NCI-H226 (cell line): ENCODE measurements at places on chromosomes 11 and 22.
A peak's percentile ranks its signal among the peaks of the same experiment; 100 is the strongest.

GRCh38 chr22:22110548-22111266, 128.1 kb upstream of the TOP3B start:
- peak; percentile 83 for DNase-seq

DNA sequence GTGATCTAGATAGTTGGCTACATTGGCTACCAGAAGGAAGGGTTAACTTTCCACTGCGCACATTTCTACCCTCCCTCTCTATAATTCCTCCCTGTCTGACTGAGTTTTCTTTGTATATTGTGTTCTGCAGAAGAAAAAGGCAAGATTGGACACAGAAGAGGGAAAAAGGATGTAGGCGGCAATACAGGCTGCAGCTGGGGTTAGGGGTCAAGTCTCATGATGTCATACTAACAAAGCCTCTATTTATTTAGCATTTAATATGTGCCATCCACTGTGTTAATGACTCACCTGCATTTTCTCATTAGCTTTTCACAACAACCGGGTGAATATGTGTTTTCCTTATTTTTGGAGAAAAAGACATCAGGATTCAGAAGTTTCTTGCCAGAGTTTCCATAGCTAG, 2.0 kb downstream of the FAM83F start:
- DNase-seq: no peak

GRCh38 chr11:119374632-119375336, 6.7 kb downstream of the USP2 start:
- DNase-seq: peak; percentile 45

GRCh38 chr11:2669634-2670469, 29.9 kb downstream of the KCNQ1OT1 start:
- DNase-seq: no peak

- no peak for DNase-seq
Observed at GRCh38 chr11:34262531-34263081, 95.2 kb downstream of the ABTB2 start.

GRCh38 chr11:61134801-61135257, 26.4 kb downstream of the VPS37C start:
- DNase-seq: no peak

GRCh38 chr11:123374622-123374968, 55.5 kb upstream of the GRAMD1B start:
- DNase-seq: no peak

DNA sequence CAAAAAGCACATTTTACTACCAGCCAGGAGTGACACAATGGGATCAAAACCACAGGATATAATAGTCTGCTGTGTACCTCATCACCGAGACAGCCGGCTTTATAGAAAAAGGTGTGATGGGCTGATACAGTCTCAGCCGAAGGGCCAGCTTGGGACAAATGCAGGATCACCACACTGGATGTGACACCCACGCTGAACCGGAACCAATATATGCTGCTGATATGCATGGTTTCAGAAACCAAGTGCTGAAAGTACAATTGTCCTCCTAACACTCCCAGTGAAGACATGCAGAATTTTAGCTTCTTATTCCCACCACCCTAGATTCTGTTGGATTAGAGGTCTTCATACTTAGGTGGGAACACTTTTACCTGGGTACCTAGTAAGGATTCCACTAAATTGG, 97.0 kb upstream of the LDLRAD3 start:
- DNase-seq: no peak

DNA sequence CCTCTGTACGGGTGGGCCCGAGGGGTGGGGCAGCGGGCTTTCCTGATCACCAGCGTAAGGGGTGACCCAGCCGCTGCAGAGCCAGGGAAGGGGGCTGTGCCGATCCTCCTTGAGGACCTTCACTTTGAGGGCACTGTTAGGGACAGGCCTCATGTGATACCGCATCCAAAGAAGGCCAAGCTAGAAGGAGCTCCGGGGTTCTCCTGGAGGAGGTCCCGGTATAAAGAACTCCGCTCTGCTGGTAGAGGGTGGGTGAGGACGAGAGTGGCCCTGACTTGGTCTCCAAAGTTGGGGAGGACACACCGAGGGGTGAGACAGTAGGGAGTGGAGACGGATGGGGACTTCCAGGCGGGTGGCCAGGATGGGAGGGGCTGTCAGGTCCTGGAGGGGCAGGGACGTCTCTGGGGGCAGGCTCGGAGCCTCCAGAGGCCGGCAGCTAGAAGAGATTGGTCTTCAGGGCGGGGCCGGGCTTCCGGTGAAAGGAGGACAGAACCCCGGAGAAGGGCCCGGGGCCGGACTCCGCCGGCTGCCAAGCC, 4.6 kb downstream of the PHOX2A start:
- peak; percentile 72 for DNase-seq

GRCh38 chr11:116185551-116185950, 587.2 kb downstream of the BUD13 start:
- DNase-seq: no peak

GRCh38 chr11:84345597-84345996, 1059.4 kb upstream of the CCDC90B start:
- no peak for DNase-seq

GRCh38 chr22:48396091-48396784, 1431.4 kb downstream of the BRD1 start:
- no peak for DNase-seq
